ENCODE measurements at places on chromosomes 1 and 21. TPM values are rescaled to one million over a fixed set of nuclear protein-coding genes. Genes with fewer than 3 reads are reported as not detected.

Gene HSD3B1
- total RNA-seq: not detected

Gene WNT2B
- total RNA-seq: 1.3 TPM

Gene CLDN17
- total RNA-seq: not detected

Gene C8B
- not detected for total RNA-seq

Gene TCEANC2
- 3.6 TPM for total RNA-seq

Gene IVL
- total RNA-seq: 1.2 TPM

Gene YRDC
- total RNA-seq: 54.7 TPM

Gene CSMD2
- 0.48 TPM for total RNA-seq

Gene UMODL1
- not detected for total RNA-seq

Gene GPN2
- total RNA-seq: 11.0 TPM
